ENCODE measurements at places on chromosomes 7 and 10.

DNA sequence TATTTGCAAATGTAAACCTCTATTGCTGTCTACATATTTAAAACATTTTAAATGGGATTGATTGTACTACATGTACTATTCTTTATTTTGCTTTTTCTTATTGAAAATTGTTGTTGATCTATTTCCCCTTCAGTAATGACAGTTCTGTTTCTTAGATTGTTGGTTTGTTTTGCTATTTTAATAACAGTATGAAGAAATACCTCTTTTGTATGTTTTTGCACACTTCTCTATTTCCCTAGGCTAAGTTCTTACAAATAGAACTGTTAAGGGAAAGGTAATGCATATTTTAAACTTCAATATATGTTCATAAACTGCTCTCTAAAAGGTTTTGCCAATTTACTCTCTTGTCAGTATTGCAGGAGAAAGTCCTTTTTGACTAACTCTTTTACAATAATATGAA is 195.0 kb upstream of the PRPS1L1 start:
- no peak for DNase-seq

DNA sequence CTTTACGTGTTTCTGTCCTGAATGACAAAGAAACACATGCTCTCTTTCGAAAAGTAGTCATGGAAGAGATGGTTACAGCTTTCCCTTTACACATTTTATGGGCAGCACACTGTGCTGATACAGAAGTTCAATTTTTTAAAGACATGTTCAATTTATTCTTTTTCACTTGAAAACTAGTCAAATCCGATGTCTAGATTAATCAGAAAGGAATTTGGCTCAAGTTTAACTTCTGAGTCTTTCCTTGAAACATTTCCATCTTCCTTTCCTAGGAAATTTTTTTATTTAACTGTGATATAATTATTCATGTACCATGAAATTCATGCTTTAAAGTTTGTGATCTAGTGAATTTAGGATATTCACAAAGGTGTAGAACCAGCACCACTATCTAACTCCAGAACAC is 360.1 kb downstream of the TNS3 start:
- no peak for DNase-seq

DNA sequence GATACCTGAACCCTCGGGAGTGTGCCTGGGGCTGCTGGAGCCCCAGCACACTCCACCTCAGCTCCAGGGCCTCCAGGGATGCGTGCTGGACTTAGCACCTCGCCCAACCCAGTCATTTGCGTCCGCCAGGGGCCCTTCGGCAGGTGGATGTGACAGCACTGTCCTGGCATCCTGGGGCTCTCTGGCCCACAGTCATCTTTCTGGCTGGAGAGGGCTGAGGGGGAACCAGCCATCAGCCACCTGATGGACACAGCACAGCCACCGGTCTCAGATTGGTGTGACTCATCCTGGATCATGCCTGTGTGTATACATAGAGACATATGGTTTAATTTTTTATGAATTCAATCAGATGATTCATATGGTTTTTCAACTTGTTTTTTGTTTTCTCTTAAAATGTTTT is 11.1 kb downstream of the ZNF775 start:
- no peak for DNase-seq

GRCh38 chr7:3245721-3246120 is 55.3 kb upstream of the SDK1 start:
- DNase-seq = no peak
